ENCODE measurements at places on chromosomes 5 and 9.

DNA sequence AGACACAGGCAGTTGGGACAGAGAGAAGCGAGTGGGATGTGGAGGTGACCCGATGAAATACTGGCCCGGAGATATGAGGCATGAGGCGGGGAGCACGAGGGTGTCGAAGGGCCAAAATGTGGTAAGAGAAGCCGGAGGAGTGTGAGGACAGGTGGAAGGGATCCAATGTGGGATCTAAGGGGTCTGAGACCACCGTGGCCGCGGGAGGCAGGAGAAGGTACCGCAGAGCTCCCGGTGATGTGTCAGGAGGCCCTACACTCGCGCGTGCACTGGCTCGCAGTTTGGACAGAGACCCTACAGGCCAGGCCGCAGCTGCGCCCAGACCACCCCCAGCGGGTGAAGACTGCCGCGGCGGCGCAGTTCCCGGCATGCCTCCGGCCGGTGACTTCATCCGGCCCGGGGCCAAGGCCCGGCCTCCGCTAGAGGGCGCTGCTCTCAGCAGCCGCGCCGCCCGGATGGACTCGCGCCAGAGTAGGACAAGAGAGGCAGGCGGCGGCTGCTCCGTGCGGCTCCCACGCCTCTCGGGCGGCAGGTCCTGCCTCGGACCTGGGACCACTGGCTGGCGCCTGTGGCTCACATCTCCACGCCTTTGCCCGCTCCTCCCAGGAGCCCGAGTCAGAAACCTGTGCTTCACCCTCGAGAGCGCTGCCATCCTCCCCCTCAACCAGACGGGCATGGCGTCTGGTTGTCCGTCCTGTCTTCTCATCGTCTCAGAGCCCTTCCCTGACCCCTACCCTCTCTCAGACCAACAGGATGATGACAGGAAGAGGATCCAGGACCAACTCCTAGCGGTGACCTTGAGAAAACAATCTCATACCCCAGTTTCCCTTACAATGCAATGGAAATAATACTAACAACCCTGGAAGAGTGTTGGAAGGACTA, 35.4 kb upstream of the STING1 start:
- peak; percentile 49 for DNase-seq

DNA sequence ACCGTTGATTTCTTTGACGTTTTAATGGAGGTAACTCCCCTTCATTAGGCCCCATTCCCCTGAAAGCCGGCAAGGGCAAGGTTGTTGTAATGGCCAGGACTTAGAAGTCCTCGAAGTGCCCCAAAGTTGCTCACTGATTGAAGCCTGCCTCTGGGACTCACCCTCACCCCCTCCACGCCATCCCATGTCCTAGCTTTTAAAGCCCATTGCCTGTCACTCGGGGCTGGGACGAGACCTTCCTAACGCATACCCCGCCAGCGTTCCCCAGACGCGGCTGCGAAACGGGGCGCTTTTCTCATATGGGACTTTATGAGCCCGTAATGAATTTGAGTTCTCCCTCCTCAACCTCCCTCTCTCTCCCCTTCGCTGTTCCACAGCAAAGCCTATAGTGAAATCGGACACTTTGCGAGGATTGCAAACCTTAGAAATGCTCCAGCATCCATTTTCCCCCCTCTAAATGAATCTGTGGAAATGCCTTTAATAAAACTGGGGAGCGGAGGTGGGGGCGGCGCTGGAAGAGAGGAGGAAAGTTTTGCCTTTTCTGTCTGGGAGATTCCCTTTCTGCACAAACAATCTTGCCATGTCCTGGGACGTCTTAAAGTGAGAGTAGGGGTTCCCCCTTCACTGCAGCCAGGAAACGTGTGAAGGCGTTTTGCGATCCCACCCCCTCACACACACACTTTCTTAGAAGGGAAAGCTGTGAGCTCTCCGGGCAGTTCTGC, 1.5 kb downstream of the PAPPA start:
- no peak for DNase-seq

DNA sequence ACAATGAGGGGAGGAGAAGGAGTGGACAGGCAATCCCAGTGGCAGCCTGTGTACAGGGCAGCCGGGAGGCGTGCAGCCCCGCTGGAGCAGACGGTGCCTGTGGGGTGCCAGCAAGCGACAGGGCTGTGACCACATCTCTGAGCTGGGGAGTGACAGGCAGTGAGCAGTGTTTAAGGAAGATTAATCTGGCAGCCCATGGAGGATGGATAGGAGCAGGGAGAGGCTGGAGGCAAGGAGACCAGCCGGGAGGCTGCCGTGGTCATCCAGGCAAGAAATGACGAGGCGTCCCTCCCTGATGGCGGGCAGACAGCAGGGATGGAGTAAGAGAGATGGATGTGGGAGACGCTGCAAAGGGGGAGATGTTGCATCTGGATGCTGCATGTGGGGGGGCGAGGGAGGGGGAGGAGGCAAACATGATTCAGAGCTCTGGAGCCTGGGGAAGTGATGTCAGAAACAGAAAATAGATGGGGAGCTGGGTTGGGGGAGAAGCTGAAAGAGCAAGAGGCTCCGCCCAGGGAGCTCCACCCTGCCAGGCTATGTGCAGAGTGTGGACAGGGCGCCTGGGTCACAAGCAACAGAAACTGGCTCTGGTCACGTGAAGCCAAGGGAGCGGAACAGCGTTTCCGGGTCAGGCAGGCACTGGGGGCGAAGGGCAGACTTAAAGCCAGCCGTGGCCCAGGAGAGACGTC, 12.6 kb downstream of the UNC5A start:
- DNase-seq = no peak

GRCh38 chr9:136362450-136362784, 1.1 kb downstream of the DNLZ start:
- no peak for DNase-seq

- DNase-seq = no peak
Observed at GRCh38 chr9:89358985-89359384, 40.7 kb downstream of the SECISBP2 start.

DNA sequence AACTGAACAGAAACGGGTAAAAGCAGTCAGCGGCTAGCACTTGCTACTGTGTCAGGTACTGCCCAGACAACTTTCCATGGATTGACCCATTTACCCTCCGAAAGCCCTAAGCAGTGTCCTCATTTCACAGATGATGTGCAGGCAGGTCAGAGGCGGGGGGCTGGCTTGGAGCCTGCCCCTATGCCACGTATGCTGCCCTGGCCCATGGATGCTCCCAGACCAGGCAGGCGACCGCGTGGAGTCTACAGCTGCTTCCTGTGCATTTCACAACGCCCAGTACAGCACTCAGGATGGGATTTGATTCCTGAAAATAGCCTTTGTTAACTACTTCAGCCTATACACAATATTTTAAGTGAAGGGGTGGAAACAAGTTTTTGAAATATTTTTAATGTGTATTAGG, 202.9 kb downstream of the NXNL2 start:
- DNase-seq = no peak

DNA sequence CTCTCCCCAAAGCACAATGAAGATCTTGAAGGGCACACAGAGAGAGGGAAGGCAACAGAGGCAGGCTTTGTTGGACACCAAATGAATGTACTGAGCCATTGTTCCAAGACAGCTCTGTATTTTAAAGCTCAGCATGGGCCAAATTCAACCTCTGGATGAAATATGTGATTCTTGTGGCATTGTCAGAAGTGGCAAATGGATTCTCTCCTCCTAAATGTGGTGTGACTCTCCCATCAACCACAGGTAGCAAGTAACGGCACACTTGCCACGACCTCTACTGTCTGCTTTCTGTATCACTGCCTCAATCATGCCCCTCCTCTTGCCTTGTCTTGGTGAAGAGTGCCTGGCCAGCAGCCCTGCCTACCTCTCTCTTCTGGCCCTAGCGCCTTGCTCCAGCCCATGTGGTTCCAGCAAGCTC, 6.1 kb upstream of the MOB3B start:
- DNase-seq = no peak

DNA sequence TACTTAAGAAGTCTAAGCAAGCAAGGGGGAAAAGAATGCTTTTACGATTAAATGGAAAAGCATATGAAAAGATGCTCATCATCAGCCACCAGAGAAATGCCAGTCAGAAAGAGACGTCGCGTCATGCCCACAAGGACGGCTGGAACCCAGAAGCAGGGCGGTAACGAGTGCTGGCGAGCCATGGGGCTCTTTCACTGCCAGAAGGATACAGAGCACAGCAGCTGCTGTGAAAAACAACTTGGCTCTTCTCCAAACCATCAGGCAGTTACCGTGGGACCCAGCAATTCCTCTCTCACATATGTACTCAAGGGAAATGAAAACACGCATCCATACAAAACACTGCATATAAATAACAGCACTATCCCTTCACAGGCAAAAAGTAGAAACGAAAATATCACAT, 95.5 kb downstream of the CAMSAP1 start:
- DNase-seq = no peak

GRCh38 chr5:98576275-98576674, 197.2 kb upstream of the RGMB start:
- DNase-seq = no peak

GRCh38 chr5:134224888-134225779, 739 bp downstream of the PPP2CA start:
- DNase-seq = peak; percentile 23

DNA sequence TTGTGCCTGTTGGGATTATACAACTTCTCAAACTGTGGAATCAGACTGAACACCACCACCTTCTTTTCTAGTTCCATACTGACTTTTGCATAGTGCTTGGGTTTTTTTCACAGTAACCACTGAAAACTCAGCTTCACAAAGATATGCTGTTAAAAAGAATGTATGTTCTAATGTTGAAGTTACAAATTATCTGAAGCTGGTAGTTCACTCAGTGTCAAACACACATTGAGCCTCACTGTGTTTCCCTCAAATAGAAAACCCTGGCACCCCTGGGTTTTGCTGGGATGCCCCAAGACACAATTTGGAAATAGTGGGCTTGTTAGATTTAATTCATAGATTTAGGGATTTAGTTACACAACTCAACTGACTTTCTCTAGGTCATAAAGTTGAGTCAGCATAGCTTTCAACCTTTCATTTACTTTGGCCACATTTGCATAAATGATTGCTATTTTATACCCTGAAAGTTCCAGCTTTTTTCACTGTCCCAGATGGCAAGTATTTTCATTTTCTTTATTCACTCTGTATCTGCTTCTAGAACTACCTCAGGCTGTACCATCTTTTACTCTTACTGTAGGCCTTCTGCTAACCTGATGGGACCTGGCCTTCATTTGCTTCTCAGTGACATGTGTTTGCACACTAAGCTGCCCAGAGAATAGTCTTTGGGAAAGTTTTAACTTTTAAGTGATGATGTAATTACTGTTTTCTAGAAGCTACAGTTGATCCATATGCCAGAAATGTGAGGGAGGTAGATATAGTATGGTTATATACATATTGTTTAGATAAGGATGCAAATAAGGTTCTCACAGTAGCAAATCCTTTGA, 115.1 kb downstream of the CDC42SE2 start:
- DNase-seq = no peak

DNA sequence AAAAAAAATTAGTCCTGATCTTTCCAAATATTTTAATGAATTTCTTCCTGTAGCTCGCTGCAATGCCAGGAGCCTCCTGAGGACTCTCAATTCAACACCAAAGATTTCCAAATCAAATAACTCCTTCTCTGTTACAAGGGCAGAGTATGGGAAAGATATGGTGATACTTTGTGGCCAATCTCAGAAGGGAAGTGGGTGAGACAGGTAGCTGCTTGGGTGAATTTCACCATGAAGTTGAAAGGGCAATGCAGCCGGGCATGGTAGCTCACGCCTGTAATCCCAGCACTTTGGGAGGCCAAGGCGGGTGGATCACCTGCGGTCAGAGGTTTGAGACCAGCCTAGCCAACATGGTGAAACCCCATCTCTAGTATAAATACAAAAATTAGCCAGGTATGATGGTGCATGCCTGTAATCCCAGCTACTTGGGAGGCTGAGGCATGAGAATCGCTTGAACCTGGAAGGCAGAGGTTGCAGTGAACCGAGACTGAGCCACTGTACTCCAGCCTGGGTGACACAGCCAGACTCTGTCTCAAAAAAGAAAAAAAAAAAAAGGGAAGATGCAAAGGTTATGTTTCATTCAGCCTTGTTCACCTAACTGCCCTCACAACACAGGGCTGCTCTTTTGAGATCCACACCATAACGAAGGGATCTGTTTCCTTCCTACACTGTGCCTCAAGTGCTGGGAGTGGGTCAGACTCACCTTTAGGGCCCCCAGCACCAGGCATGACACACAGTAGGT, 58.6 kb downstream of the PTPN3 start:
- DNase-seq = no peak

DNA sequence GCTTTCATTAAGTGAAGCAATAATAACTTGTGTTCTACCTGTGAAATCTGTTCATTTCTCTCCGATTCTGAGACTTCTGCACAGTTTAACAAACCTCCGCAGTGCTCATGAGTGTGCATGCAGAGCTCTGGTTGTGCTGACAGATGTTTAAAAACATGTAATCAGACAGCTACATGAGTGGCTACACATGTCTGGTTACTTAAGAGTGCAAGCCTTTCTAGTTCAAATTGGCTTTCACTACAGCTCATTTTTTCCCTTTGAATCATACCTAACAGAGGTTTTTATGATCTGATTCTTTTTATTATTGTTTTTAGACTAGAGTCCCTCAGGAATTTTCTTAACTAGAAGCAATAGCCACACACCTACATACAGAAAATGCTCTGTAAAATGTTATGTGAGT, 310.2 kb downstream of the ARRDC3 start:
- no peak for DNase-seq

- peak; percentile 91 for DNase-seq
Observed at GRCh38 chr9:96619491-96620180, at the start of gene CDC14B. TSS of gene CDC14B (minus strand) at chr9:96619843. CDS start at chr9:96619378, 465 bp downstream.

DNA sequence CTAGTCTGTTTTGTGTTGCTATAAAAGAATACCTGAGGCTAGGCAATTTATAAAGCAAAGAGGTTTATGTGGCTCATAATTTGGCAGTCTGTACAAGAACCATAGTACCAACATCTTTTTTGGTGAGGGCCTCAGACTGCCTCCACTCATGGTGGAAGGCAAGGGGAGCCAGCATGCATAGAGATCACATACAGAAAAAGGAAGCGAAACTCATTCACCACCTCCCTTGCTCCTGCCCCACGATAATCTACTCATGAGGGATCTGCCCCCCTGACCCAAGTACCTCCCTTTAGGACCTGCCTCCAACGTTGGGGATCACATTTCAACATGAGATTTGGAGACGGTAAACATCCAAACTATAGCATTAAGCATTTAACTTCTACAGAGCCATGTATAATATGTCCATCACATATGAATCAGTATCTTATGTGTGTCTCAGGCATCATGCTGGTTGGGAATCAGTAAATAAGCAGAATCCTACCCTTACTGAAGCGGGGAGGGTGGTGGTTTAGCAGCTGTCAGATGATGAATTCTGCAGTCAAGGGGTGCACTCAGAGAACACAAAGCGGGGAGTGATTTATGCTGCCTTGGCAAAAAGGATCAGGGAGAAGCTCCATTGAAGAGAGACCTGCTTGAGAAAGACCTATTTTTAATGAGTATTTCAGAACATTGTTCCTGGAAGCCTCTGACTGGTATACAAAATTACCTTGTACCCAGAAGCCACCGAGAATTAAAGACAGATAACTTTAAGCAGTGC, 34.8 kb downstream of the HMGXB3 start:
- DNase-seq = no peak

Measured in NCI-H1930 (cell line).